LNCaP clone FGC (cell line): ENCODE measurements at places on chromosomes 11 and 22.

GRCh38 chr22:32073823-32074380, 30.8 kb downstream of the SLC5A1 start:
- DNase-seq: no peak

DNA sequence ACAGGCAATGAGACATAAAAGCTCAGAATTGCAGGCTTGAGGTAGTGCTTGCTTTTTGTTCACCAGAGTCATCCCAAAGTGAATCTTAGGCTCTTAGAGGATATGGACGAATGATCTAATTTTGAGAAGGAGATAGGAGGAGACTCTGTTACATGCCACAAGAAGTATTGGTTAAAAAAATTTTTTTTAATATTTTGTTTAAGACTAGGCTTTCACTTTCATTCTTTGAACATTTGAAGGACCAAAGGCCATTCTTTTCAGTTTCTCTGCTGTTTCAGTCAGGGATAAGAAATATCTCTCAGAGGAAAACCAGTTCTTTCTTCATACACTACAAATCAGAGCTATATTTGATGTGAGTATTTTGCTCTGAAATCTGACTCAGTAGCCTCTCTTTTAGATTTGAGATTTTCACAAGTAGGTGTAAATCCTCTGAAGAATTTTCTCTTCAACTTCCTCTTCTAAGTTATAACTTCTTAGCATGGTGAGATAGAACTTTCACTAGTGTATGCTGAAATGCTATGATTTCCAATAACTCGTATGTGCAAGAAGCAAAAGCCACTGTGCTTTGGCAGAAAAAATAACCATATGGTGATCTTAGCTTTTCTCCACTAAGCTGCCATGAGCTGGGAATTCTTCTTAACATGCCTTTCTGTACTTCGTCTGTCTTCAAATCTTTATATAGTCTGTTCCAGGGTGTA, 24.1 kb upstream of the FAM181B start:
- DNase-seq: no peak

GRCh38 chr11:44029507-44029845, 18.3 kb upstream of the ACCSL start:
- no peak for DNase-seq

GRCh38 chr11:83976086-83976485, 689.9 kb upstream of the CCDC90B start:
- no peak for DNase-seq

- DNase-seq: no peak
Measured at GRCh38 chr22:38951734-38952133, 5.7 kb upstream of the APOBEC3A start.

DNA sequence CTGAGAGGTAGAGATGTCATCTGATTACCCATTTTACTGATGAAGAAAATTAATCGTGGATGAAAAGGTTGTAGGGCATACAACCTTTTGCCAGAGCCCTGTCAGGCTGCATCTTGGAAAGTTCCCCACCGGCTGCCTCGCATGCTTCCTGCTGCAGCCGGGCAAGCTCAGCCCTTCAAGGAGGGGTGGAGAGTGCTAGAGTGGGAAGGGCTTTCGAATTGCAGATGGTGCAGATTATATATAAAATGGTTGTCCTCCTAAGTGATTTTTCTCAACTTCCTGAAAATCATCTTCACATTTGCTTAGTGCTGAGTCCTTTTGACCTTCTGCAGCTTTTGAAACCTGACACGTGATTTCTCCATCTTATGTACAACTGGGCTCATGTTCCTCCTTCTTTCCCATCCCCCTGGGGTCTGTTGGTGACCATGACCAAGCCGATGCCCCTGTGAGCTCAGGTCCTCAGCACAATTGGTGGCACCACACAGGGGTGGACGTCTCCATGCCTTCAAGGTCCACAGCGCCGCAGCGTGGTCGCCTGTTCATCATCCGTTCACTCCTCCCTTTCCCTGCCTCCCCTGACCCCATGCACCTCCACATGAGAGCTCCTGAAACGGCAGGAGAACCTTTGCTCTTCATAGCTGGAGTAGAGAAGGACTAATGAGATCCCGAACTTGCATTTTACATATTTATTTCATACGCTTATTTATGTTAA, 47.6 kb upstream of the MYO18B start:
- no peak for DNase-seq

- no peak for DNase-seq
Measured at GRCh38 chr11:22680628-22681027, 14.2 kb downstream of the GAS2 start.

- DNase-seq: peak; percentile 23
Measured at GRCh38 chr11:10181811-10182210, 112.2 kb downstream of the SBF2 start.

GRCh38 chr11:68889948-68890446, 13.6 kb downstream of the MRPL21 start:
- no peak for DNase-seq

GRCh38 chr11:106228996-106229395, 151.5 kb downstream of the AASDHPPT start:
- DNase-seq: no peak

DNA sequence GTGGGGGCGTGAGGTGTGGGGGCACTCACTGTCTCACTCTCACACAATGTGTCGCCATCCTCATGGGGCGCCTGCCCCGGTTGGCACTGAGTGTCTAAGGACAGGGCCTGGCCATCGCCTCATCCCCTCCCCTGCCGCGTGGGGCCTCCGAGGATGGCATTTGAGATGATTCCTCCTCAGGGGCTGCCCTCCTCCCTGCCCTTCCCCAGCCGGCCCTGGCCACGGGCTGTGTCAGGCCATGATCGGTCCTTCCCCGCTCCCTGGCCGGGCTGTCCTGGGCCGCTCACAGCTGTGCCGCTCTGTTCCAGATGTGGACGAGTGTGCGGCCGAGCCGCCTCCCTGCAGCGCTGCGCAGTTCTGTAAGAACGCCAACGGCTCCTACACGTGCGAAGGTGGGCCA, 4.5 kb downstream of the CRELD2 start:
- no peak for DNase-seq

GRCh38 chr11:55793321-55793720, 2.0 kb upstream of the OR5D14 start:
- no peak for DNase-seq
